Mesenteric fat pad (tissue), 1 donor: ENCODE measurements at places on chromosomes 4 and X. TPM values are rescaled to one million over a fixed set of nuclear protein-coding genes. Genes with fewer than 3 reads are reported as not detected.

DNA sequence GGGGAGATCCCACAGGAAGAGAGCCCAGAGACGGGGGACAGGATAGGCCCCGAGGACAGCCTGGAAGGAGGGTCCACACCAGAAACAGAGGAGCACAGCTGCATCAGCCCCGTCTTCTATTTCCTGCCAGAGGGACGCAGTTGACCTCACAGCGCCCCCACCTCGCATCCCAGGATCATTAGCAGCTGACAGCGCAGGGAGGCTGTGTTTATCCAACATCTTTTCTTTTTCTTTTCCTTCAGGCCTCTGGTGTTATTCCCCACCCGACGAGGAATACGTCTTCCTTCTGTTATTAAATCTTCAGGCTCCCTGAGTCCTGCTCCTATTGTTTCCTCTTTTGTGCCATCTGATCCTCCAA, 75.4 kb downstream of the DCHS2 start:
- DNase-seq = no peak

XAGE2 gene
- total RNA-seq = not detected

DNA sequence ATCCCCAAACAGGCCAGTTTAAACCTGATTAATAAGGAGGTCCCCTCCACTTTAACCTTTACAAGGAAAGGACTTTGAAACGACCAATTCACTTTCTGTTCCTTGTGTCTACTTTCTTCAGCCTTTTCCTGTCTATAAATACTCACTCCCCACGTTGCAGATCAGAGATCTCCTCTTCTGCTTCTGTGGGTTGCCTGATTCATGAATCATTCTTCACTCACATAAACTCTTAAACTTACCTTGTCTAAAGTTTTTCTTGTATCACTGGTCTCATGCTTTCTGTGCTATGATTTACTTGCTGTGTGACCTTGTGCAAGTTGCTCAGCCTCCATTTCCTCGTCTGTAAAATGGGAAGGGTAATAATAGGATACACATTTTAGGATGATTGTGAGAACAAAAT, 236.1 kb downstream of the QDPR start:
- DNase-seq = no peak

- no peak for DNase-seq
Measured at GRCh38 chr4:138925495-138925894, 90.1 kb upstream of the NOCT start.

- no peak for DNase-seq
Measured at GRCh38 chr4:2393353-2394270, 24.8 kb downstream of the ZFYVE28 start.

ABCB7 gene
- total RNA-seq = 17.8 TPM

HERC5 gene
- total RNA-seq = 5.9 TPM

DNA sequence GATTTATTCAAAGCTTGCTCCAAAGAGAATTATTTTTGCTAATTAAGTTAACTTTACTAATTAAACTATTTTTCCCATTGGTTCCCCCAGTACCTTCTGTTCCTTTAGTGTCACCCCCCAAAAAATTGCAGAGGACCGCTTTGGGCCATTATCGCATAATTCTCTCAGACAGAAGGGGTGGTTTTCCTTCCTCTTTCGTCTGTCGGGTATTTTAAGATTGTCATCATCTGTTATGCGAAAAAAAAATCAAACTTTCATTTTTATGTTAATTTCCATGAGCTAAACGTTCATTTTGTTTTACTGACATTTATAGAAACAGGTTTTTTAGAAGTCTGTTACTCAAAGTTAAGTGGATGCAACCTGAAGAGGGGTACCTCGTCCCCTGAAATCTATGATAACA, 76.2 kb upstream of the DDX3X start:
- DNase-seq = no peak

GRCh38 chr4:35982318-35982717, 262.0 kb downstream of the ARAP2 start:
- DNase-seq = no peak

SPANXB1 gene
- total RNA-seq = not detected

DNA sequence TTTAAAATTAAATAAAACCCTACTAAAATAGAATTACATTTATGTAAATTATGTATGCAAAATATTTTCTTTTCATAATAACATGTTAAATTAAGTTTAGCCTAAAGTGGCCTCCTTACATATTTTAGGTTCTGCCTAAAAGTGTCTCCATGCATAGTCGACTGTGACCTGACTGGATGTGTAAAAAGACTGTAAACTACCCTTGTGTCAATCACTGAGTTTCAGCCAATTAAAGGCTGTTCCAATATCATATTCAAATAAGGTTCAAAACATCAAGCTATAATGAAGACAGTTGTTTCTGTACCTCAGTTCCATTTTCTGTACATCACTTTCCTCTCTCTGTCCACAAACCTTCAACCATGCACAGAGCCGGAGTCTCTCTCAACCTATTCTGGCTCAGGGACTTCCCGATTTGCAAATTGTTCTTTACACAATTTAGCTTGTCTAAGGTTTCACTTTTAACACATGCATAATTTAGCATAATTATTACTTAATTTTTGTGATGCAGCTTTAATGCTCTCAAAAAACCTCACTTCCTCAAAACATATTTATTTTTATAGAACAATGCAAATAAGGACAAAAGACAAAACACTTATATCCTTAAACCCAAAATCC, 60.1 kb downstream of the SH3RF1 start:
- DNase-seq = no peak

CXCL11 gene
- not detected for total RNA-seq

GRCh38 chr4:7988437-7988836, 48.8 kb upstream of the AFAP1 start:
- no peak for DNase-seq

DNA sequence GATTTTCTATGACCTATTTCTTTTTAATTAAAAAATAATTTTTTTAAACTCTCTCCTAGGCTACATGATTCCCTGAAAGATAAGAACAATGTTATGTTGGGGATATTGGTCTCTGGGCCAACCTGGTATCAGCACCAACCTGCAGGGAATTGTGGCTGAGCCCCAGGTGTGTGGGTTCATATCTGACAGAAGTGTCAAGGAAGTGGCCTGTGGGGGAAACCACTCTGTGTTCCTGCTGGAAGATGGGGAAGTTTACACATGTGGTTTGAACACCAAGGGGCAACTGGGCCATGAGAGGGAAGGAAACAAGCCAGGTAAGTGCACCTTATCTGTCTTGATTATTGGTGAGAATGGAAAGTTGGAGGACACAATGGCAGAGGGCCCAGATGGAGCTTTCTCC, 13.5 kb downstream of the HERC3 start:
- no peak for DNase-seq

- DNase-seq = no peak
Measured at GRCh38 chr4:154534296-154534695, 15.9 kb downstream of the PLRG1 start.

- no peak for DNase-seq
Measured at GRCh38 chr4:172125443-172125842, 312.2 kb downstream of the GALNTL6 start.

GRCh38 chr4:7287918-7288280, 95.6 kb downstream of the SORCS2 start:
- no peak for DNase-seq

DNA sequence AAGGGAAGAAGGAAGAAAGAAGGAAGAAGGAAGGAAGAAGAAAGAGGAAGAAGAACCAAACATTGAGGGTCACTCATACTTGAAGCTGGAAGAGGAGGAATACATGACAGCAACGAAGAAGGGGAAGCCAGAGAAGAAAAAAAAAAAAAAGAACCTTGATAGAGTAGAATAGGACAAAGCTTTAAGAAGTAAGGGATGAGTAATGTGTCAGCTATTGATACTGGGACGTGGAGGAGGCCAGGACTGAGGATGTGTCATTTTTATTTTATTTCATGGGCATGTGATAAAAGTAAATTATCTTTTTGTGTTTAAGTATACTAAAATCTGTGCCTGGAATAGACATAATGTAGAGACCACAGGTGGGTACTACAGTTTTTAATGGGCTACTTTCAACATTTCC, 6.4 kb downstream of the EDA2R start:
- DNase-seq = no peak

SHROOM3 gene
- 0.51 TPM for total RNA-seq

DCAF8L2 gene
- not detected for total RNA-seq

ADAMTS3 gene
- total RNA-seq = 2.1 TPM

DNA sequence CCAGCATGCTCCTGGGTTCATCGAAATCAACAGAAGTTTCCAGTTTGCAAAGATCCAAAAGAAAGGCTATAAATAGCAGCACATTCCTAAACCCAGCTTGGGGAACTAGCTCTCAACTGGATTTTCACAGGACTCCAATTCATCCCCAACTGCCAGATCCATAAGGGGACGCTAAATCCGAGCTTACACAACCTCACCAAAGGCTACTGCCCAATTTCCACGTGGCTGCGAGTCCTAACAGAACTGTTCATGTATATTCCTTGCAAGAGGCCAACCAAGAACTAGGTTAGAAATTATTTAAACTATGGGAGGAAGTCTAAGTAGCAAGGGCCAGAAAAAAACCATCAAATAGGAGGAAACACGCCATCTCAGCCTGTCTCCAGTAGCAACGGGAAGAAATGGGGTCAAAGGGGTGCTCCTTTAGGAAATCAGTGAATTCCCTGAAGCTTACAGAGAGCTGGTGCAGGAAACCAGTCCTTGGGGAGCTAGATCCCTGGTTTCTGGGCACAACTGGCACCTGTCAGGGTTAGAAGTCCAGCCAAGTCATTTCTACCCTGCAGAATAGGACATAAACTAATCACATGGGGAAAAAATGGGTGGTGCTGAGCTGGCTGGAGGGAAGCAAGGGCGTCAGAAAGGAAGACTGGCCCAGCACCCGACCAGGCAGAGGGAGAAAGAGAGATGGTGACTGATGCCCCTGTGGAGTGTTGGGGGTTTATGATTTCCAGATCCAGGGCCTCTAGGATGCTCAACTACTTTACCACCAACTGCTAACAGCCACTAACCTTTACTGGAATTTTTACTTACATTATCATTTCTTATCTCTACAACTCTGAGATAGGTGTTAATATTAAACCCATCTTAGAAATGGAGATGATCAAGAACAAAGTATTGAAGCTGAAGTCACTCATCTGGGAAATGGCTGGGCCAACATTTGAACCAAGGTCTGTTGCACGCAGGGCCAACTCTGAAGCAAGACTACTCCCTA, 20.5 kb downstream of the RELL1 start:
- no peak for DNase-seq

MCUB gene
- total RNA-seq = 23.6 TPM

DNA sequence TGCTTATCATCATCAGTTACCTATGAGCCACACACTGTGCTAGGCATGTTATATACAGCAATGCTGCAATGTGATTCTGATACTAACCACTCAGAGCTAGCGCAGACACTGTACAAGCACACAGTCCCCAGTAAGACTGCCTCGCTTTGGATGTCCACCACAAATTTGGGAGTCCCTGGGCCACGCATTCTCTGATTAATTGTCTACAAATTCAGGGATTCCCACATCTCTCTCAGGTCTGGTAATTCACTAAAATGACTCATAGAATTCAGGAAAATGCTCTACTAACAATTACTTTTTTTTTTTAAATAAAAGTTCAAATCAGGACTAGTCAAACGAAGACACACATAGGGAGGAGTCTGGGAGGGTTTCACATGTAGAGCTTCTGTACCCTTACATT, 652.1 kb upstream of the AADAT start:
- no peak for DNase-seq

GRCh38 chr4:102608190-102608589, 107.0 kb downstream of the NFKB1 start:
- DNase-seq = no peak

- DNase-seq = no peak
Measured at GRCh38 chr4:147787204-147787603, 55.3 kb downstream of the ARHGAP10 start.
